ENCODE measurements at places on chromosomes 2 and 18.

DNA sequence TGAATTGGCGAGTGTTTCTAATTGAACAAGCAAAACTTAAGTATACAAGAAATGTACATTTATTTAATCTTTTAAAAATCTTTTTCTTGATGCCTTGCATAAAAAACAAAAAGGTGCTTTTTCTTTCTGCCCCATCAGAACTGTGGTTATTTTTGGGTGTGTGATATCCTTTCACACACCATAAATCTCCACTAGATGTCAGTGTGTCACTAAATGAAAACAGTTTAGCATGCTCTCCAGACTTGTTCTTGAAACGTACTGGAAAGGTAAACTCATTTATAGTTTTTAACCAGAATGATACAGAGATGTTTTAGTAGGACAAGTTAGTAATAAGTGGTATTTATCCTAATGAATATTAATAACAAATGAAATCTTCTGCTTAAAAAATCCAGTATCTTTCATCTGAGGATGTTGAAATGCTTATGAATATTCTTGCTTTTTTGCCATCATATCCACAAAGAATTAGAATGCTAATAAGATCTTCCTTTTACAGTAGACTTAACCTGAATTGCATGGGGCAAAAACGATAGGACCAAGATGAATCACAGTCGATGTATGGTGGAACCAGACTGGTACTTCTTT lies 96.8 kb downstream of the UBE2E3 start:
- ATAC-seq = peak; percentile 70

- no peak for ATAC-seq
Observed at GRCh38 chr2:189595417-189595816, 14.8 kb upstream of the SLC40A1 start.

- ATAC-seq = no peak
Observed at GRCh38 chr2:216804357-216805350, 55.2 kb downstream of the TNP1 start.

- ATAC-seq = no peak
Observed at GRCh38 chr2:150792780-150793300, 305.4 kb upstream of the RND3 start.

DNA sequence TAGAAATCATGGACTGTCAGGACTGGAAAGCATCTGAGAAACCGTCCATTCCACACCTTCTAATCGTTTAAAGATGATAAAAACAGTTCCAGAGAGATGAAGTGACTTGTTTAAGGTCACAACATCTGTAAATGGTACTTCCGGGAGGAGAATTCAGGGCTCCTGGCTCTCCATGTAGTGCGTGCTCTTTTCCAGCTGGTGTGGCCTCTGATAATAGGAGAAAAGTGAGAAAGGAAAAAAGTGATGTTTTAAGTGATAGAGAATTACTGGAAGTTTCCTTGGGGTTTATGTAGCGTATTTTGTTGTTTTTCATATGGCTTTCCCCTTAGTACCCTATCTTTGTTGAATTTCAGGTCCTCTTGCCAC lies 663 bp downstream of the C2orf49 start:
- ATAC-seq = no peak

GRCh38 chr2:230085201-230085600 lies 16.5 kb upstream of the SLC16A14 start:
- no peak for ATAC-seq

- no peak for ATAC-seq
Observed at GRCh38 chr2:17164550-17164949, 353.7 kb downstream of the RAD51AP2 start.

- no peak for ATAC-seq
Observed at GRCh38 chr18:23239350-23239692, 104.0 kb downstream of the CABLES1 start.

DNA sequence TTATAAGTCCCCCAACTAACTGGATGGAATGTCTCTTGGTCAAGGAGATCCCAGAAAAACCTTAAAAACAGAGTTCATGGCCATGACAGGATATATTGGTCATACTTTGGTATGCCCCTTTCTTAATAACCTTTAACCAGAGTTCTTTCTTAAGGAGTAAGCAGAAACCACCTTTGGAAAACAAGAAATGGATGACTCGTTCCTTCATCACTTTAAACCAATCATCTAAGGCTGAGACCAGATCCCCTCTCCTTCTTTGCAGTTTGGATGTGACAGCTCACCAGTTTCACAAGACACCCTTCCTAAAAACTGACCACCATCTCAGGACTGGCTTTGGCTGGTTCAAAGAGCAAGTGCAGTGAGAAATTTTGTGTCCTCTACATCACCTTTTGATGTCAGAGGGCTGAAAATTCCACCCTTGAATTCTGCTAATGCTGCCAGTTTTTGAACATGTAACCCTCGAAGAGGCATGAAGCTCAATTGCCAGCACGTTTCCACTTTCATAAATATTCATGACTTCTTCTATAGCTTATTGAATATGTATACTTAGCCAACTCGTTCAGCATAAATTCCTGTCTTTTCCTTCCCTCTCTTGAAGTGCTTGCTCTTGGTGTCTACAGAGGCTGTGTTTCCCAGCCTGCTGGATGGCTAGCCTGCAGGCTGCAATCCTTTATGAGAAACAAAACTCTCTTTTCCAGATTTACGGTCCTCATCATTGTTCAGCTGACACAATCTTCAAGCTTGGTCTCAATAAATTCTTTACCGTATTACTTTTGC lies 1323.5 kb upstream of the TMEFF2 start:
- ATAC-seq = peak; percentile 16

DNA sequence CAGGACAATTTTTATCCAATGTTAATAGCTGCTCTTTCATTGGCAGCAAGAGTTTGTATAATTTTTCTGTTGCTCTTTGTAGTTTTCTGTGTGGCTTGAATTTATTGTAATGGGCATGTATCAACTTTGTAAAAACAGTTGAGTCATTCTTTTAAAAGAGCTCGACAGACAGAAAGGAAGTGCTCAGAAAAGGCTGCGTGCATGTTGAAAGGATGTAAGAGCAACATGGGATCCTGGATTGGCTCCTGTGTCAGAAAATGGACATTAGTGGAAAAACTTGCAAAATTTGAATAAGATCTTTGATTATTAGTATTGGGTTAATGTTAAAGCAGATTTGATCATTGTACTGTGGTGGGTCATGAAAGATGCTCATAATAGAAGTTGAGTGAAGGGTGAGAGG lies 93.3 kb upstream of the CDC42EP3 start:
- ATAC-seq = no peak

DNA sequence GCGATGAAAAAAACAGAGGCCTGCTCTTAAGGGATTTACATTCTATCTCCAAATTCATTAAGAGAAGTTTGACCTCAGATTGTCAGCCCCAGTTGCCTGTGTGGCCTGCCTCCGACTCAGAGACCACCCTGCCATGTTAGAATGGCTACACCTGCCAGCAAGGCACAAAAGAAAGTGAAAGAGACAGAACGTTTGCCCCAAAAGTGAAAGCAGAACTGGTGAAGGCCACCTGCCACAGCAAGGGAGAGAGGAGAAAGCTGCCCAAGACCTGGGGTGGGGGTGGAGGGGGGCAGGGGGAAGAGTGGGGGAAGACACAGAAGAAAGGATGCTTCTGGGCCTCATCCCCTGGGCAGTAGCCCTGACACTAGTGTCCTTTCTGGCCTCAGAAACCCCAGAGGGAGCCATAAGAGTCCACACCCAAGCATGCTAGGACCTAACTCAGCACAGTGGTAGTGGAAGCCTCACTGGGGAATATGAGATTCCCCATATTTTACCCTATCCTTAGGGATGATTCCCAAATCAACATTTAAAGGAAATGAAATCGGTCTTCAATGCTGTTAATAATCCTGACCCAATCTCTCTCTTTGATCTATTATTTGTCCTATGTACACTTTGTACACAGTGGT lies 389.7 kb downstream of the TXNL1 start:
- ATAC-seq = peak; percentile 91

GRCh38 chr2:45789317-45789716 lies 137.8 kb downstream of the PRKCE start:
- peak; percentile 50 for ATAC-seq

- no peak for ATAC-seq
Observed at GRCh38 chr18:76445275-76445674, 49.8 kb downstream of the ZNF516 start.

- ATAC-seq = no peak
Observed at GRCh38 chr2:56014046-56014730, 90.6 kb upstream of the EFEMP1 start.

DNA sequence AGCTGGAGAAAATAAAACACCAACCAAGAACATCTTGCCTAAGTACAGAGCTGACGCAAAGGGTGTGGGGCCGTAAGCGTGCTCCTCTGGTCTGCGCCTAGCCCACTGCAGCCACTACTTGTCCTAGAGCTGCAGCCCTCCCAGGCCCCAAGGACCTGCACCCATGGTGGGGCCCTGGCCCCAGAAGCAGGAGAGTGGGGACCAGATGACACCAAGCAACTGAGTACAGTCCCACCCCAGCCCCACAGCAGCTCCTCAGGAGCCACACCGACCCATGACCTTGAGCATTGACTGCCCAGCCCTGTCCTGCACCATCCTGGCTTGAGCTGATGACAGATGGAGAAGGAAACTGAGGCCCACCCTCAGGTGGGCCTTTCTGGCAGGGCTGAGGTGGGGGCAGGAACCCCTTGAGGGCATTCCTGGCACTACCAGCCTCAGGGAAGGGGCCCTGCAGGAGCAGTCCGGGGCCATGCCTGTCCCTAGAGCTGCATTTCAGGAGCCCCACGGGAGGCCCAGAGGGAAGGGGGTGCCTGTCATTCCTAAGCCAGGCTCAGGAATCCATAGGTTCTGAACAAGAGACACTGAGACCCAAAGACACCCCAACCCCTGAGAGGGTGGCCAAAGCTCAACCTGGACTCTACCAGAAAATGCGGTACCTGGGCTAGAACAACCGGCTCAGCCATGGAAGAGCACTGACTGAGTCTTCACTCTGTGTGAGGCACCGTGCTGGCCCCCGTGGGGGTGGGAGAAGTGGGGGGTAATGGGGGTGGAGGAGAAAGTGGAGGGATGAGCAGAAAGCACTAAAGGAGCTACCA lies 4.9 kb downstream of the KIF1A start:
- ATAC-seq = no peak

GRCh38 chr2:30776831-30777635 lies 30.2 kb downstream of the CAPN13 start:
- no peak for ATAC-seq

- no peak for ATAC-seq
Observed at GRCh38 chr2:64164629-64165028, 20.4 kb upstream of the PELI1 start.

DNA sequence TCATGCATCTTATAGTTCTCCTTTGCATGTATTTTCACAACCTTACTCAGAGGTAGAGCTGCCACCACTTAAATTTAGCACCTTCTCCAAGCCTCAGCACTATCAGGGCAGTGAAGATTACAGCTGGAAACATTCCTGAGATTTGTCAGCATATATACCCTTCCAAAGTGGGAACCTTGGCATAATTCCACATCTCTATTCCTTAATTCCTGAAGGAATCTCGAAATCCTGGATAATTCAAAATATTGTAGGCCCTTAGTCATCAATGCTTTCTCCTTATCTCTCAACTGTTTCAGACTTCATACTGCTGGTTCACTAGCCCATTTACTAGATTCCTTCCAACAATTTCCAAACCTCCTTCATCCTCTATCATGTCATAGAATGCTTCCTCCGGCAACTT lies 87.4 kb downstream of the ITSN2 start:
- ATAC-seq = no peak

DNA sequence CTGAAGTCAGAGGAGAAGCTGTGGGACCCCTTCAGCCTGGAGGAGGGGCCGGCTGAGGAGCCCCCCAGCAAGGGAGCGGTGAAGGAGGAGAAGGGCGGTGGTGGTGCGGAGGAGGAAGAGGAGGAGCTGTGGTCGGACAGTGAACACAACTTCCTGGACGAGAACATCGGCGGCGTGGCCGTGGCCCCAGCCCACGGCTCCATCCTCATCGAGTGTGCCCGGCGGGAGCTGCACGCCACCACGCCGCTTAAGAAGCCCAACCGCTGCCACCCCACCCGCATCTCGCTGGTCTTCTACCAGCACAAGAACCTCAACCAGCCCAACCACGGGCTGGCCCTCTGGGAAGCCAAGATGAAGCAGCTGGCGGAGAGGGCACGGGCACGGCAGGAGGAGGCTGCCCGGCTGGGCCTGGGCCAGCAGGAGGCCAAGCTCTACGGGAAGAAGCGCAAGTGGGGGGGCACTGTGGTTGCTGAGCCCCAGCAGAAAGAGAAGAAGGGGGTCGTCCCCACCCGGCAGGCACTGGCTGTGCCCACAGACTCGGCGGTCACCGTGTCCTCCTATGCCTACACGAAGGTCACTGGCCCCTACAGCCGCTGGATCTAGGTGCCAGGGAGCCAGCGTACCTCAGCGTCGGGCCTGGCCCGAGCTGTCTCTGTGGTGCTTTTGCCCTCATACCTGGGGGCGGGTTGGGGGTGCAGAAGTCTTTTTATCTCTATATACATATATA lies 46.0 kb downstream of the BOLA3 start:
- no peak for ATAC-seq

GRCh38 chr2:191020742-191021381 lies 6.9 kb upstream of the STAT1 start:
- ATAC-seq = peak; percentile 66

DNA sequence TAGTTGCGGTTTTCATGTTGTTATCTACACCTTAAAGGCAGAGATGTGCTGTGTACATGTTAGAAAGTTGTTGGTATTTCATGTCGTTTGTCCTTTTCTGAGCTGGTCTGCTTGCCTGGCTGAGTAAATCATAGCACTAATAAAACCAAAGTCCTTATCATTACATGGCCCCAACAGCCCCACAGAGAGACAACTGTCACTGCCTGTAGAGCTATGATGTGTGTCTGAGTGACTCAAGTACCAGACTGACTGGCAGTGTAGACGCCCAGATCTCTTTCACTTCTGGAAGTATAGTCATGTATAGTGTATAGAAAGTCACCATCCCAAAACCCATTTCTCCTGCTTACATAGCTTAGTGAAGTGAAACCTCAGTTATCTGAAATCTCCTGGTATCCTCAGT lies 4.3 kb downstream of the SOCS6 start:
- no peak for ATAC-seq

- no peak for ATAC-seq
Observed at GRCh38 chr2:146003337-146003736, 1483.4 kb upstream of the ZEB2 start.

DNA sequence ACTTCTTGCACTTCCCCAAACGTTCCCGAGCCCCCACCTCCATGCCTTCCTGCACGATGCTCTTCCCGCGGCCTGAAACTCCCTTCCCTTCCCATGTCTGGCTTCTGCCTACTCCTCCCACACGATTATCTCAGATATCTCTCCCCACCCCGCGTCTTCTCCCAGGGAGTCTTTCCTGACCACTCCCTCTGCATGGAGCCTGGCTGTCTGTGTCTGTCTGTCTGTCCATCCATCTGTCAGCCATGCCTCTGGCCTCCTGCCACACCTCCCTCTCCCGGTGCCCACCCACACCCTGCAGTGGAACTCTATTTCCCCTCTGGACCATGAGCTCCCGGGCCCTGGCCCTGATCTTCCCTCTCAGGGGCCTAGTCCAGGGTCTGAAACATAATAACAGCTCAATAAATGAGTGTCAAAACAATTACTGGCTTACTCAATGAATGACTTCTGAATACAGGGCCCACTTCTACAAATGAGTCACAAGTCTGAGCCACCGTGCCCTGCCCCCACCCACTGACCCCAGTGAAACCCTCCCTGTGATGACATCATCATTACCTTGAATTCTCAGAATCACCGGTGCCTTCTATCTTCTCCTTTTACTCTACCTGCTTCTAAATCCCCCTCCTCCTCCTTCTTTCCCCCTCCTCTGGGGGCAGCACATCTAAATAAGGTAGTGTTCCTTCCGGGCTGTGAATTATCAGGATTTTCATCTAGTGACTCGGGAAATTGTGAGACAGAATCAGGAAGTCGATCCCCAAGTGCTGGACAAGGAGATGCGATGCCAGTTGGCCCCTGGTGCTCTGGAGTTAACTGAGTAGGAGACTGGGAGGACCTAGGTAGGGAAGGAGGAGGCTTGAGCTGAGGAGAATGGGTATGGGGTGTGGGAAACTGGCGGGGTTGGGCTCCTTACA lies 46.1 kb upstream of the PLB1 start:
- peak; percentile 74 for ATAC-seq

GRCh38 chr2:98483257-98483861 lies 38.7 kb downstream of the INPP4A start:
- peak; percentile 87 for ATAC-seq

All from stimulated activated memory B cell treated with anti-CD40 and anti-IgM and Interleukin-4, amounts not matched to agents 10 μg/mL and 1 μg/mL and 100 μg/mL, for 72 hours (primary cell).